NCI-H1694 treated with DMSO at 0.1 percent for 48 hours (cell line): ENCODE measurements at places on chromosomes 13 and 19.

- peak; percentile 88 for DNase-seq
These were observed 5.5 kb upstream of the QTRT1 start for GRCh38 chr19:10695401-10696398.

DNA sequence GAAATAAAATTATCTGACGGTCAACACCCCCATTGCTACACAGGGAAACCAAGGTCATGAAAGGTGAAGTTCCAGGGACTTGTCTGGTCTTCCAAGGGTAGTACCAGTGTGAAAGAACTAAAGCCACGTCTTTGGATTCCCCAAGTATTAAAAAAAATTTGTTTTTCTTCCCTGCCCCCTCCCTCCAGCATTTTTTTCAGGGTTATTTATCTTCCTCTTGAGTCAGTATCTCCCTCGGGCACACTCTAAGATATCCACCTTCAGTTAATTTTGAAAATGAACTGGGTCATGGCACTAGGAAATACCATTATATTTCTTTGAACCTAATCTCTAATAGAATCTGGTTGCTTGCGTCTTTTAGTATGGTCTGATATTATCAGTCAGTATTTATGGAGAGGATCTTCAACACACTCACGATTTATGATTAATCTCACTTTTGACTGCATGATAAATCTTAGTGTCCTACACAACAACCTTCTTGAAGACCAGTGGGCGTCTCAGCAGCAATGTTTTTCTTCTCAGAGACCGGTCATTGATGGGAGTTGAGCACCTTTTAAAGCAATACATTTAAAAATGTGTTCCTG lies 9.1 kb downstream of the ATP8A2 start:
- DNase-seq = no peak

GRCh38 chr13:100547791-100548201 lies 40.8 kb downstream of the GGACT start:
- peak; percentile 42 for DNase-seq

DNA sequence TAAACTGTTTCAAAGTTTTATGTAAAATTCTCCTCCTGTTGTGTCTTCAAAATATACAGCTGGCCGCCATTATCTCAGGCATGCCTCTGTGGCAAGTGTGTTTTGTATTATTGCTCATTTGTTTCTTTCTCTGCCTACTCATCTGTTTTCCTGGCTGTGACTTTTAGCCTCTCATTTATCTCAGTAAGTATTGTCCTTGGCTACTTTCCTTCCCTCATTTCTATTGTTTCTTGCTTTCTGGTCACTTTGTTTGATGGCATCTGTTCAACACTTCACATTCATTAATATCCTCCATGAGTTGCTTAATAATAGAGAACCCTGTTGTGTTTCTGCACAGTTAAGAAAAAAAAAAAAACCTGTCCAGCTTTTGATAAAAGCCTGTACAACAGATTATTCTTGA lies 869.4 kb downstream of the PCDH17 start:
- DNase-seq = no peak

- DNase-seq = no peak
These were observed 9.3 kb upstream of the NALCN start for GRCh38 chr13:101425623-101426022.

GRCh38 chr13:102707467-102707866 lies 12.6 kb upstream of the METTL21C start:
- peak; percentile 61 for DNase-seq

GRCh38 chr13:76314495-76314894 lies 571.7 kb downstream of the KCTD12 start:
- no peak for DNase-seq

GRCh38 chr19:50214699-50215543 lies 11.5 kb downstream of the MYH14 start:
- DNase-seq = no peak

DNA sequence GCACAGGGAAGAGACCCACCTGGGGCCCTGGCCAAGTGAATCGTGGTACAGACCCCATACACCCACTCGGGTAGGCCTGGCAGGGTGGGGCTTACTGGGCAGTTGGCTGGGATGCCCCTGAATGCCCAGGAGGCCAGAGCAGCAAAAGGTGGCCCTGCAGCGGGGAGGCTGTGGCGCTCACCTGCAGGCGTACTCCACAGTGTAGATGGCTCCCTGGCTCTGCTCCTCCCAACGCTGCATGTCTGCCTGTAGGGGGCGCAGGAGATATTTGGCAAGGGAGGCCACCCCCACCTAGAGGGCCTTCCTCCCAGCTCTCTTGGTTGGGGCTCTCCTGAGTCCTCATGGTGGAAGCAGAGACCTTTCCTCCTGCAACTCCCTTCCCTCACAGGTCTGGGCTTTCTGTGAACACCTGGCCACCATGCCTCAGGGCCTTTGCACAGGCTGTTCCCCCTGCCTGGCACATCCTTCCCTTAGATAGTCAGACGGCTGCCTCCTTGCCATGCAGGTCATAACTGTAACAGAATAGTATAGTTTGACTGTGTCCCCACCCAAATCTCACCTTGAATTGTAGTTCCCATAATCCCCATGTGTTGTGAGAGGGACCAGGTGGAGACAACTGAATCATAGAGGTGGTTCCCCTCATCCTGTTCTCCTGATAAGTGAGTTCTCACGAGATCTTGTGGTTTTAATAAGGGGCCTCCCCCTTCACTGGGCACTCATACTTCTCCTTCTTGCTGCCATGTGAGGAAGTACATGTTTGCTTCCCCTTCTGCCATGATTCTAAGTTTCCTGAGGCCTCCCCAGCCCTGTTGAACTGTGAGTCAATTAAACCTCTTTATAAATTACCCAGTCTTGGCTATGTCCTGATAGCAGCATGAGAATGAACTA lies 5.9 kb downstream of the BORCS8 start:
- DNase-seq = peak; percentile 21

GRCh38 chr19:32164384-32164992 lies 180.9 kb upstream of the ZNF507 start:
- DNase-seq = no peak

GRCh38 chr13:48770372-48770771 lies 116.6 kb downstream of the CYSLTR2 start:
- no peak for DNase-seq

GRCh38 chr19:6259312-6259861 lies 20.4 kb downstream of the MLLT1 start:
- DNase-seq = no peak

GRCh38 chr13:42076309-42076713 lies 27.9 kb downstream of the DGKH start:
- DNase-seq = no peak

- DNase-seq = no peak
These were observed 76.2 kb downstream of the SOX1 start for GRCh38 chr13:112143046-112143752.

- DNase-seq = no peak
These were observed 1078.9 kb downstream of the SLITRK1 start for GRCh38 chr13:82803341-82803740.

- DNase-seq = peak; percentile 93
These were observed 20.0 kb downstream of the PNMA8A start for GRCh38 chr19:46451352-46451751.

GRCh38 chr13:41916173-41916954 lies 44.5 kb downstream of the VWA8 start:
- no peak for DNase-seq

GRCh38 chr13:59991395-59991794 lies 172.3 kb downstream of the DIAPH3 start:
- DNase-seq = no peak

GRCh38 chr13:96273196-96273595 lies 183.3 kb downstream of the HS6ST3 start:
- no peak for DNase-seq

- DNase-seq = peak; percentile 85
These were observed 204.0 kb upstream of the GPR12 start for GRCh38 chr13:26964278-26965250.

GRCh38 chr19:40774916-40775631 lies at the start of gene MIA:
Gene MIA (plus strand): TSS chr19:40775521. CDS start chr19:40775543, 22 bp downstream.
- DNase-seq = no peak

- DNase-seq = no peak
These were observed 653.1 kb downstream of the LIG4 start for GRCh38 chr13:107562203-107562602.

GRCh38 chr19:49744946-49745381 lies 18.1 kb downstream of the TSKS start:
- DNase-seq = no peak

DNA sequence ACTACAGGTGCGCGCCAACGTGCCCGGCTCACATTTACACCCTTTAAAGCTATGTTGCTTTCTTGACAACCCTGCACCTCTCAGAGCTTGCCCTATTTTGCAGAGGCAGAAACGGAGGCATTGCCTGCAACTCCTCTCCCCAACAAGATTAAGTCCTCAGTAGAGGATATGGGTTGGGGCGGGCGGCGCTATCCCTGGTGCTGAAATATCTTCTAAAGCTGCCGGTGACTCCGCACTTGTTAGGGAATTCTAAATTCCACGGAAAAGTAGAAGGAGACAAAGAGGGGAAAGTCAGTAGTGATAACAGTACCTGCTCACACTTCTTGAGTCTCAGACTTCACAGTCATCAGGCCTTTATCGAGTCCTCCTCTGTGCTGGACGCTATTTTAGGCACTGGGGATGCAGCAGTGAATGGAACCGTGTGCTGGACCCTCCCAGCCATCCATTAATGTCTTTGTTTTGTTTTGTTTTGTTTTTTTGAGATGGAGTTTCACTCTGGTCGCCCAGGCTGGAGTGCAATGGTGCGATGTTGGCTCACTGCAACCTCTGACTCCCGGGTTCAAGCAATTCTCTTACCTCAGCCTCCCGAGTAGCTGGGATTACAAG lies 18.0 kb downstream of the SLC5A5 start:
- DNase-seq = no peak

DNA sequence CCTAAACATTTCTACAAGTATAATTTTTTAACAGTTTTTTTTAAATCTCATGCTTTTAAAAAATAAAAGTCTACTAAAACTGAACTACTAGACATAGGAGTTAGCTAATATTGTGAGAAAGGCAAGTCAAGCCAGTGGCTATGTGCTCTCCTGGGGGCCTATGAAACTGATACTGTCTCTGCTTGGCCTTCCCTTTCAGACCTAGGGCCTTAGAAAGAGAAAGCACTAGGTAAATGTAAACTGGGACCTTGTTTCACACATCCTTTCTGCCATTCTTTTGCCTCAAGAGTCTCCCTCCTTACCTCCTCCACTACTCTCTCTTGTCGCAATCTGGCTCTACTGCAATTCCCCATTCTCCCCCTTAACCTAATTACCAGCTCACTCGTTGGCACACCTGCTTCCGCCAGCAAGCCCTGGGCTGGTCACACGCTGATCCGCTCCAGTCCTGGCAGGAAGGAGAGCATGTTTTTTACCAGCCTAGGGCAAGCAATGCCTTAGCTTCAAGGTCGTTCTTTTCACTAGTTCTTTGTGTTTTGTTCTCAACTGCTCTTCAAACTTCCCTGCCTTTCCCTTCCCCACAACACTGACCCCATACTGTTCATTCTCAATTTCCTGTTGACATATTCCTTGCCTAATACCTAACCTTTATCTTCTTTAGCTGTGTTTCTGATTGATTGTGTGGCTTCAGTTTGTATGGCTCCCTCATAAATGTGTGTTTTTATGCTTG lies 23.1 kb downstream of the TBC1D4 start:
- no peak for DNase-seq

GRCh38 chr19:19031891-19032290 lies 1.4 kb downstream of the SUGP2 start:
- no peak for DNase-seq

- DNase-seq = peak; percentile 58
These were observed at the start of gene IL27RA for GRCh38 chr19:14031719-14032480. Gene IL27RA (plus strand): TSS chr19:14031762. CDS start chr19:14031873, 111 bp downstream.

DNA sequence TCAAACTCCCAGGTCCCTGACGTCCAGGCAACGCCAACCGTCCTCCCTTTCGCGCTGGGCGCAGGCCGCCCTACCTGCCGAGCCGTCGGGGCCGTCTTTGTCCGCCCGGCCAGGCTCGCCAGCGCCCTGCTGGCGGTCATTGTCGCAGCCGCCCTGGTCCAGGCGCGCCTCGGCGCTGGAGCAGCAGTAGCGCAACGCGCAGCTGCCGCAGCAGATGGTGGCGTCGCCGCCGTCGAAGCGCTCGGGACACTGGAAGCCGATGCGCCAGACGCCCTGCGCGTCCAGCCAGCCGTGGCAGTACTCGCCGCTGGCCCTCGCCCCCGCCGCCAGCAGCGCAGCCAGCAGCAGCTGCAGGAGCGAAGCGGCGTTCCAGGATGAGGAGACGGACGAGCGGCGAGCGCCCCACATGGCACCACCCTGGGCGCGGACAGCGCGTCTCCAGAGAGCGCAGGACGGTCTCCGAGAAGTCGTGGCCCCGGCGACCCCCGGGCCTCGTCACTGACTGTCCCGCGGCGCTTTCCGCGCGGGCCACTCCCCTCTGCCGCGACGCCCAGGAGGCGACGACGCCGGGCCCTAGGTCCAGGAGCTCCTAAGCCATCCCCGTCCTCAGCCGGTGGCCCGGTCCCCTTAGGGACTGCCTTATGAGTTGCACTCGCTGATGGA lies 1.1 kb downstream of the SHISA2 start:
- no peak for DNase-seq

GRCh38 chr19:30064348-30064699 lies 122.3 kb downstream of the URI1 start:
- DNase-seq = no peak

GRCh38 chr13:73440296-73440895 lies 381.6 kb downstream of the KLF5 start:
- DNase-seq = no peak

GRCh38 chr19:8423817-8424223 lies 10.7 kb downstream of the MARCHF2 start:
- no peak for DNase-seq

- DNase-seq = no peak
These were observed 1276.8 kb downstream of the OLFM4 start for GRCh38 chr13:54305377-54305776.

DNA sequence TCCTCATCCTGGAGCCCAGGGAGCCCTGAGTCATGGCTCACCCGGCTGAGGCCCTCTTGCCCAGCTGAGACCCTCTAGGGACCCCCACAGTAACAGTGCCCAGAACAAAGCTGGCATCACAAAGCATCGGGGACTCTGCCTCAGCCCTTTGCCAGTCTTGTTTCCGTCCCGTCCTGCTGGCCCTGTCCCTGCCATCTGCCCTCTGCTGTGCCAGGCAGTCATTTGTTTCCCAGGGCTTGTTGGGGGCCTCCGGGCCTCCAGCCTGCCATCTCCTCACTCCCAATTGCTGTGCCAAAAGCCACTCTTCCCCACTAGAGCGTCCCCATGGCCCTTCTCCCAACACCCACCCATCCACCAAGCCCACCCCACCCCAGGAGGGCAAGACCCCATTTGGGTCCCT lies 64.2 kb downstream of the SMARCA4 start:
- no peak for DNase-seq

- DNase-seq = no peak
These were observed 4.8 kb upstream of the CCDC70 start for GRCh38 chr13:51856998-51857397.

GRCh38 chr19:41709951-41710645 lies 1.7 kb downstream of the CEACAM5 start:
- DNase-seq = no peak
